CD4-positive, alpha-beta T cell (primary cell): ENCODE measurements at places on chromosomes 6 and 20.

DNA sequence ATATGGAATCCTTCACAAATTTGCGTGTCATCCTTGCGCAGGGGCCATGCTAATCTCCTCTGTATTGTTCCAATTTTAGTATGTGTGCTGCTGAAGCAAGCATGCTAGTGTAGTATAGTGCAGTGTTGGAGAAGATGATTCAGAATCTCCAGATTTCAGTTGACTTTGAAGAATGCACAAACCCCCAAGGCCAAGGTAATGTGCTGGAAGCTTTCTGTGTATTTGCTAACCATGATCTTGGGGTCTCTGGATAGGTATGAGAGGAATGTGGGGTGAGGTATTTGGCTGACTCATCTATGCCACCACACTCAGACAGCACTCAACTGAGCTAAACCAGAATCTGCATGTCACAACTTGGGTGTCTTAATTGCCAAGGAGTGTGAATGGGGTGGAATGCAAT, 42.6 kb upstream of the DEK start:
- no peak for DNase-seq

GRCh38 chr20:41623625-41624375, 5.6 kb upstream of the CHD6 start:
- no peak for DNase-seq

- no peak for DNase-seq
Measured at GRCh38 chr6:149716181-149716963, 1.5 kb downstream of the LATS1 start.

- DNase-seq = no peak
Measured at GRCh38 chr20:47296950-47297349, 59.5 kb downstream of the ZMYND8 start.

DNA sequence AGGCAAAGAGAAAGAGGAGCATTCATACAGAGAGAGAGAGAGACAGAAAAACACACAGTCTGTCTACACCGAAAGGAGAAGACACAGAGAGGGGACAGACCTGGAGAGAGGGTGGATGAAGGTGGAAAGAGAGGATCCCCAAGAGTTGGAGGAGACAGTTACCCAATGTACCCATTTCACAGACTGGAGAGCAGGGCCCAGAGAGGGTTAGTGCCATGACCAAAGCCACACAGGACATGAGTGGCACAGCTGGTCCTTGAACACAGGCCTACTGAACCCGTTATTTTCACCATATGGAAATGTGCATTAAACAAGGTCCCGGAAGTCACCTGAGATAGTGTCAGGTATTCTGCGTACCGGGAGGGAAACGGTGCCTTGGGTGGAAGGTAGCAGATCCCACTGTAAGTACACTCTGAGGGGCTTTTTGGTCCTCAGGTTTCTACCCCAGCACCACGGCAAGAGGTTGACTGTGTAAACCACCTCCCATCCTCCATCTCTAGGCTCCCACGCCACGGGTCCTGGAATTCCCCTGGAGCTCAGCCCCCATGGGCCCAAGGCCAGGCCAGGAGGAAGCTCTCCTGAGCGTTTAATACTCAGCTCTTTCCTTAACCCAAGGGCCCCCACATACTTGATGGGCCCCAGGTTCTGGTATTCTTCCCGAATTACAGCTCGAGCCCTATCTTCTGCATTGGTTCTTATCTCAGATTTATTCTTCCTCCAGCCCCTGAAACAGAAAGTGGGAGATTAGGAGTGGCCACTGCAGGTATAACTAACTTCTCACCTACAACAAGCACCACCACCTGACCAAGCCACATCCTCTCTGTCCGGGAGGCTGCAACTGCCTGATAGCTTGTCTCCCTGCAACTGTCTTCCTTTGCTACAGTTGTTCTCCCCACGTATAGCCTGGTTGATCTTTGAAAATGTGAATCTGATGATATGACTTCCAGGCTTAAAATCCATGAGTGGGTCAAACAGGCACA, 38.4 kb upstream of the OCSTAMP start:
- DNase-seq = no peak

DNA sequence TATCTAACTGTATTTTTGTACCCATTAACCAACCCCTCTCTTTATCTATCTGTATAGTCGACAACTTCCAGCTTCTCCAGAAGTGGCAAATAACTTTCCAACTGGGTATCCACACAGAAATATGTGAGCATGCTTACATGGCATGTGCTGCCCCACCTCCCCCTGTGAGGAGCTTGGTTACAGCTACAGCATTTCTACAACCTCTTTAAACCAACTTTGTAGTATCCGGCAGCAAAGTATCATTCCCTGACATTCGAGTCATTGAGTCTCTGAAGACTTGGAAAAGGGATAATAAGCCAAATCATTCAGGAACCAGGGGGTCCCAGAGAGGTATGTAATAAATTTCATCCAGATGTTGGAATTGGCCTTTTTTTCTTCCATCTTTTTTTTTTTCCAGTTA, 48.2 kb upstream of the ASIP start:
- DNase-seq = no peak

GRCh38 chr6:40892223-40892622, 146.8 kb downstream of the UNC5CL start:
- no peak for DNase-seq

DNA sequence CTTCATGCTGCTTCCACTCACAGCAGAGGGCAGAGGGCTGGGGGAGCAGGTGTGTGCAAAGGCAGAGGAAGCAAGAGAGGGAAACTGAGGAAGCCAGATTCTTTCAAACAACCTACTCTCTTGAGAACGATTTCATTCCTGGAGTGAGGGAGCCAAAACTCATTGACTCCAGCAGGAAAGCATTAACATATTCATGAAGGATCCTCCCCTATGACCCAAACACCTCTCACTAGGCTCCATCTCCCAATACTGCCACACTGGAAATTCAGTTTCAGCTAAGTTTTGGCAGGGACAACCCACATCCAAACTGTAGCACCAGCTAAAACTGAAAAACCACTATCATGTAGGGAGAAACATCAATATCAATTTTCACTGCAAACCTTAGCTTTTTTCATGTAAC, 125.1 kb downstream of the OLIG3 start:
- DNase-seq = no peak

- no peak for DNase-seq
Measured at GRCh38 chr20:19817017-19817416, 59.0 kb downstream of the RIN2 start.

DNA sequence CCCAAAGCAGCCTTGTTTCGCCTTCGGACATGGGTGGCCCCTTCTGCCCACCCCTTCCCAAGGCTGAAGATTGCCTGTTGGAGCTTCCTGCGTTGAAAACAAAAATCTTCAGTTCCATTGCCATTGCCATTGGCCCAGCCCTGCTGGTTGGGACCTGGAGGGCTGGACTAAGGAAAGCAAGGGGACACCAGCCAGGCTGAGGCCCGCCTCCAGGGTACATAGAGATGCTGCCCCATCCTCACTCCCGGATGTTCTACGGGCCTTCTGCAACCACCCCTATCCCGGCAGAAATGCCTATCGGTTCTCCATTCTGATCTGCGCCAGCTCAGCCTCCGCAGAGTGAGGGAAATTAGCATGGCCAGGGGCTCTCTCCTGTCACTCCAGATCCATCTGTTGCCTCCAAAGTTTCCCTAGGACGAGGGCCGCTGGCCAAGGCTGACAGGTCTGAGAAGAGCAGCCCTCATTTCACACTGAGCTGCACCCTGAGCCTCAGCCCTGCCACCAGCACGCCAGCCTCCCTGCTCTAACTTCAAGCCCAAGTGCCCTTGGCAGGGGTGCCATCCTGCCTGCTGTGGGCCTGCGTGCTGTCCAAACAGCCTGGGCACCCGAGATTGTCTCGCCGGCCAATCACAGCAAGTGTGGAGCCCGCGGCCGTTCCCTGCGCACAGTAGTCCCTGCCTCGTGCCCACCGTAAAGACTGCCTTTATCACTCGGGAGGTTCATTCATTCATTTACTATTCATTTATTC, 13.4 kb upstream of the STX16 start:
- DNase-seq = no peak

- no peak for DNase-seq
Measured at GRCh38 chr20:11222243-11222642, 548.4 kb upstream of the JAG1 start.
